ENCODE measurements at places on chromosomes 5 and 9.

GRCh38 chr5:107413754-107414153 lies 257.0 kb downstream of the EFNA5 start:
- DNase-seq: no peak

DNA sequence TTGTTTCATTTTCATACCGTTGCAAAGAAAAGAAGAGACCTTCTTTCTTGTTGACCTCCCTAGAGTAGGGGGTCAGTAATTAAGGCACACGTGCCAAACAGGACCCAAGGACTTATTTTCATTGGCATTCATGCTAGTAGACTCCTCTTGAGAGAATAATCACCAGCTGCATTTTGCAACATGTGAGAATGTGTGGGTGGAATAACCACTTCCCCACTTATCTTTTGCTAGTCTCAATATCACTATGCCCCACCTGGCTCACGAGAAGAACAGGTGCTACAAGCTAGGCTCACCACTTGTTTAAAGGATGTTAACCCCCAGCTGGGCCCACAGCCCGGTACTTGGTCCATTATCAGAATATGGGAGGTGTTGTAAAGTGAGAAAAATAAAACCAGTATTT lies 460.7 kb upstream of the MEF2C start:
- DNase-seq: no peak

DNA sequence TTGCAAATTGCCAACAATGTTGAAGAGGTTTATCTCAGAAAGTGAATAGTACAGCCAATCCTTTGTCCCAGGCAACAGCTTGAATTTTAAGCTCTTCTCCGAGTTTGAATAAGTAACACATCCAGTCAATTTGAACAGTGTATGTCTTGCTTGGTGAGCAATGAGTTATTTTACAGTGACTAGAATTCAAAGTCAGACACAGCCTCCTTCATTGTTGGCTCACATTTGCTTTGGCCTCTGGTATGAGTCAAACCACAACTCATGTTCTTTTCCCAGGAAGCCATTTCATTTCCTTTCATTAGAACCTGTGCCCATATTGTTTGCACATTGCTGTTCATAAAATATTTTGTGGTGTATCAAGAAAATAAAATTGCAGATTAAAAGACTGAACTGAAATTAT lies 622.0 kb upstream of the DAB2 start:
- no peak for DNase-seq

GRCh38 chr9:111144741-111145140 lies 106.5 kb upstream of the LPAR1 start:
- DNase-seq: no peak

GRCh38 chr9:37921168-37921510 lies 17.2 kb upstream of the SLC25A51 start:
- DNase-seq: no peak

GRCh38 chr5:36530215-36530614 lies 76.2 kb upstream of the SLC1A3 start:
- no peak for DNase-seq

- no peak for DNase-seq
Measured at GRCh38 chr5:231661-232060, 13.5 kb downstream of the SDHA start.

- DNase-seq: no peak
Measured at GRCh38 chr5:134138416-134139376, 24.2 kb downstream of the TCF7 start.

- DNase-seq: no peak
Measured at GRCh38 chr5:78397831-78398230, 37.4 kb downstream of the SCAMP1 start.

GRCh38 chr5:147509710-147510651 lies at the start of gene DPYSL3:
Gene DPYSL3 (minus strand): TSS chr5:147510068. CDS start chr5:147509858, 210 bp downstream.
- DNase-seq: peak; percentile 73

DNA sequence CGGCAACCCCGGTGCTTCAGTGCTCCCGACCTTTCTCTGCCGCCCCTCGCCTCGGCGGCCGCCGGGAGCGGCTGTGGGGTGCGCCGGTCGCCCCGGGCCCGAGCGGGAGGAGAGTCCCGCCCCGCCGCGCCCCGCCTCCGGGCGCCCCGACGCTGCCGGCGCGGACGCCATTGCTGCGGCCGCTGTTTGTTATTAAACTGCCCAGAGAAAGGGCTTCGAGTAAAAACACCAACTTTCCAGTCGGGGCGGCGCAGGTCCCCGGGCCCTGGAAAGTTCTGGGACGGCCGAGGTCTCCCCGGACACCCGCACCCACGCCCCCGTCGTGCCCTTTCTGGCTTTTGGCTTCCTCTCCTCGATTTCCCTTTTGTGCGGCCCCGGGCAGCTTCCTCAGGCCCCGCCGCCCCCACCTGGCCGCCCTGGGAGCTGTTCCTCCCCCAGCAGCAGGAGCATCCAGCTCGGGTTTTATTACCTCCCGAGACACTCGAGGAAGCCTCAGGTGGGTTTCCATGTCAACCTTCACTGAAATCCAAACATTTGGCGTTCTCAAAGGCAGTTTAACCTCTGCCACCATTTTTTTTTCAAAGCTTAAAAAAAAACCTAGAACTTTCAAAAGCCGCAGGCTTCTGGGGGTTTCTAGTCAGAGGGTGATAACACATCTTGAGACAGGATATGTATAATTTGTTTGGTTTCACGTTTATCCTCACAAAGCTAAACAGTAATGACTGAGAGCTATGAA lies 334.4 kb downstream of the CWC27 start:
- DNase-seq: peak; percentile 13

- DNase-seq: no peak
Measured at GRCh38 chr9:69815313-69815712, 5.3 kb upstream of the CFAP95 start.

DNA sequence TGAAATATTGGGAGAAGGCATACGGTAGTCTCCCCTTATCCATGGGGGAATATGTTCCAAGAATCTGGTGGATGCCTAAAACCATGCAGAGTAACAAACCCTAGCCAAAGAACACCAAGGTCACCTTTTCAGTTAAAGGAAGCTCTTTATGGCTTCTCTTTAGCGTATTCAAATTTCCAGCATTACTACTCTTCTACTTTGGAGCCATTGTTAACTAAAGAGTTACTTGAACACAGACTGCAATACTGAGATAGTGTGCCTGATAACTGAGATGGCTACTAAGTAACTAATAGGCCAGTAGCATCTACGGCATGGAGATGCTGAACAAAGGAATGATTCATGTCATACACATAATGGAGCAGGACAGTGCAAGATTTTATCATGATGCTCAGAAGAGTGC lies 84.5 kb upstream of the SPEF2 start:
- DNase-seq: no peak

DNA sequence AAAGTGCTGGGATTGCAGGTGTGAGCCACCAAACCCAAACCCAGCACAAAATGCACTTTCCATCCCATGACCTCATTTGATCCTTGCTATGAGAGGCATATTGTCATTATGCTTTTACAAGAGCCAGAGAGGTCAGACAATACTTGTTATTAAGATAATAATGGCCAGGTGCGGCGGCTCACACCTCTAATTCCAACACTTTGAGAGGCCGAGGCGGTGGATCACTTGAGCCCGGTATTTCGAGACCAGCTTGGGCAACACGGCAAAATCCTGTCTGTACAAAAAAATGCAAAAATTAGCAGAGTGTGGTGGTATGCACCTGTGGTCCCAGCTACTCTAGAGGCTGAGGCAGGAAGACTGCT lies 55.9 kb upstream of the IL17B start:
- no peak for DNase-seq

- no peak for DNase-seq
Measured at GRCh38 chr9:36504156-36504555, 68.5 kb upstream of the MELK start.

DNA sequence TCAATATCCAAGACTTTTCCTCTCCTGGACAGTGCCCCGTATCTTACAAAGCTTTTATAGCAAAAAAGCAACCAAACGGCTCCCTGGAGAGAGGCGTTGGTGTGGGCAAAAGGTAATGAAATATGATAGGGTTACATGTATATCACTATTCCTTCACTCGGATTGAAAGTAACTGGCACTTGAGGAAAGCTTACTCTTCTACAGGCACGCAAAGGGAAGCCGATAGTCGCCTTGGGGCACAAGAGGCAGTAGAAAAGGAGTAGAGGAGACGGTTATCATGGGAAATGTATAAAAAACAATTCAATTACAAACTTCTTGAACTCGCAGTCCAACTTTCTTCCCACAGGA lies 1.1 kb downstream of the DIAPH1 start:
- peak; percentile 56 for DNase-seq

- DNase-seq: no peak
Measured at GRCh38 chr9:123339666-123340510, 16.1 kb upstream of the CRB2 start.

- DNase-seq: no peak
Measured at GRCh38 chr5:5787373-5787772, 364.9 kb downstream of the ICE1 start.

DNA sequence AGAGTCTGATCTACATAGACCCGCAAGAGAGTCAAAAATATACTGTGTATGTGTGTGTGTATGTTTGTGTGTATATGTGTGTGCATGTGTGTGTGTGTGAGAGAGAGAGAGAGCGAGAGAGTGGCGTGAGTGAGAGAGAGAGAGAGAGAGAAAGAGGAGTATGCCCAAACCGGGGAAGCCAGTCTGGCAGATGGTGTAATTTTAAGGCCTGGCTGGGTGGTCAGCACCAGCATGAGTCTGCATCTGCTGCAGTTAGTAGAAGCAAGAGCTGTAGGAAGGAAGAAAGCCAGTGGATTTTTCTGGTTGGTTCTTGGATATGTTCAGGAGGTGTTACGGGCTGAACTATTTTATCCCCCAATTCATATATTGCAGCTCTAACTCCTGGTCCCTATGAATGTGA lies 75.2 kb downstream of the ACTBL2 start:
- no peak for DNase-seq

- DNase-seq: peak; percentile 97
Measured at GRCh38 chr9:16371306-16371705, 499.2 kb downstream of the BNC2 start.

DNA sequence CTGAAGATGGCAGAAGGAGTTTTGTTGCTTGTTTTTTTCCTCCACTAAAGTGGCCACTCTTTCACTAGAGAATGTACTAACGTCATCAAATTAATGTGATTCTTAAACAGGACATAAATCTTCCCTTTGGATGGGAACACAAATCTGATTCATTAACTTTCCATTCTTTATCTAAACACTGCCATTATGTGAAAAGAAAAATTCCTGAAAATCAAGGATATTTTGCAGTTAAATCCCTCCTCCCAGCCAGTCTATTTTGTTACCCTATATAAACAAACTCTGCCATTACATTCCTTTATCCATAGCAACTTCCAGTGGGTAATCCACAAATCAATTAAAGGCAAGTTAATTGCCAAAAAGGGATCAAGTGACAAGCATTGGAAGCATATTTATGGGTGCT lies 546.5 kb downstream of the PDE4D start:
- DNase-seq: no peak

GRCh38 chr5:135702191-135702590 lies 123.4 kb upstream of the CXCL14 start:
- no peak for DNase-seq

DNA sequence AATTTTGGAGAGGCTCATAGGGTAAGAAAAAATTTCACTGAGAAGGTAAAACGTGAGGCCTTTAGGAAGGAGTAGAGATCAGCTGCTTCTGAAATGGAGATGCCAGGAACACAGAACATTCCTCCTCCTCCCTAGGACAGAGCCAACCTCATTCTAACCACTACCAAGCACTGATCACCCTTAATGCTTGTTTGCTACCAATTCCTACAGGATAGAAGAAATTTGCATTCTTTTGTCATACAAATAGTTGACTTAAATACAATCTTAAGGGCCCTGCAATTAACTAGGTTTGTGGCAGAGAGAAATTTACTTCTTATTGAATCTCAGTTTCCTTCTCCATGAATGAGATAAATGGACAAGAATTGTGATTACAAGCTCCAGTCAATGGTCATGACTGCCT lies 780.2 kb upstream of the WWC1 start:
- no peak for DNase-seq

DNA sequence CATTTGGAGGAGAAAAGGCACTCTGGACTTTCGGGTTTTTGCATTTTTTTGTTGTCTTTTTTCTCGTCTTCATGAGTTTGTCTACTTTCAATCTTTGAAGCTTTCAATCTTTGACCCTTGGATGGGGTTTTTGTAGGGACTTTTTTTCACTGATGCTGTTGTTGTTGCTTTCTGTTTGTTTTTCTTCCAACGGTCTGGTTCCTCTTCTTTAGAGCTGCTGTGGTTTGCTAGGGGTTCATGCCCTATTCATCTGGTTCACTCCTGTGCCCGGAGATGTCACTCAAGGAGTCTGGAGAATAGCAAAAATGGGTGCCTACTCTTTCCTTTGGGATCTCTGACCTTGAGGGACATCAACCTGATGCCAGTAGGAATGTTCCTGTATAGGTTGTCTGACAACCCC lies 378.6 kb upstream of the TYRP1 start:
- DNase-seq: no peak

DNA sequence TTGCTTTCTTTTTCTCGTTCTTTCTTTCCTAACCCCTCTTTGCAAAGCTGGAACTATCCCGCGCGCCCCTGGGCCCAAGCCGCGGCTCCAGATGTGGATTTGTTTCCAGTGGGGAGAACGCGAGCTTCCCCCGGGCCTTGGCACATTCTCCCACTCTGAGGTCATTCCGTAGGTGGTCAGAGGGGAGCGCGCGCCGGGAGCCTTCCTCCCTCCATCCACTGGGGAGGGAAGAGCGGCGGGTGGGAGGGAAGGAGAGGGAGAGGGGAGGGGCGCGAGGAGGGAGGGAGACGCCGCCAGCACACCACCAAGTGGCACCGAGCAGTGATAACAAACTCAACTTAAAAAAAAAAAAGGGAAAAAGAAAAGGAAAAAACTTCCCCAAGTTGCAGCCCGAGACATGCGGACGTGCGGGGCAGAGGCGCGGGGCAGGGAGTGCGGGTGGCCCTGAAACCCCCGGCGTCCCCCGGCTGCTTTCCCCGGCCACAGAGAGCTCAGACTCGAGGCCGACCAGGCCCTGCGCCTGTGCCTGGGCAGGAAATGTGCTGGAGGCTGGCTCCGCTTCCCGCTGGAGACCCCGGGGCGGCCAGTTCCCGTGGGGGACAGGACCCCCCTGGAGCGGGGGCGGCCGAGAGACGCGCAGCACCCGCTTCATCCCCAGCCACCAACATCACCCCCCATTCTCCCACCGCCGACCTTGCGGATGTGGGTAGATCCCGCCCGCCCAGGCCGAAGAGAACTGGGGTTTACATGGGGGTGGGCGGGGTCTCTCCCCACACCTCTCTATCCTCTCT lies 3.1 kb downstream of the IER5L start:
- peak; percentile 7 for DNase-seq

- DNase-seq: no peak
Measured at GRCh38 chr5:179867079-179867465, 8.5 kb upstream of the MRNIP start.
